ENCODE measurements at places on chromosomes 4 and X. TPM values are rescaled to one million over a fixed set of nuclear protein-coding genes. Genes with fewer than 3 reads are reported as not detected.

- DNase-seq: no peak
Observed at GRCh38 chr4:100929758-100930157, 411.9 kb upstream of the EMCN start.

DNA sequence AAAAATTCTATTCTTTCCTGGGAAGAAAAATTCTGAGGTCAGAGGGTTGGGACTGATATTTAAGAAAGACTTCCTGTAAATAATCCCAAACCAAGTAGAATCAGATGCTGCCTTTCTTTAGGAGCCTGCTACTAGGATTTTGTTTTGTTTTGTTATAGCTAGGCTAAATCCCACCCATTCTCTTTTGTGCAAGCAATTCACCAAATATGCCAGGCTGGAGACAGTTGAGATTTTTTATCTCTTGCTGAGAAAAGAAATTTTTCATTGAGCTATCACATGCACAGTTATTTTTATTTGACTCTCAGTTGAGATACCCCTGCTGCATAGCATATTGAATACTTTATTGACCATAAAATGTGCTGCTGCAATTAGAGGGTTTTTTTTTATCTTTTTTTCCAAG is 196.0 kb downstream of the KCNIP4 start:
- no peak for DNase-seq

DNA sequence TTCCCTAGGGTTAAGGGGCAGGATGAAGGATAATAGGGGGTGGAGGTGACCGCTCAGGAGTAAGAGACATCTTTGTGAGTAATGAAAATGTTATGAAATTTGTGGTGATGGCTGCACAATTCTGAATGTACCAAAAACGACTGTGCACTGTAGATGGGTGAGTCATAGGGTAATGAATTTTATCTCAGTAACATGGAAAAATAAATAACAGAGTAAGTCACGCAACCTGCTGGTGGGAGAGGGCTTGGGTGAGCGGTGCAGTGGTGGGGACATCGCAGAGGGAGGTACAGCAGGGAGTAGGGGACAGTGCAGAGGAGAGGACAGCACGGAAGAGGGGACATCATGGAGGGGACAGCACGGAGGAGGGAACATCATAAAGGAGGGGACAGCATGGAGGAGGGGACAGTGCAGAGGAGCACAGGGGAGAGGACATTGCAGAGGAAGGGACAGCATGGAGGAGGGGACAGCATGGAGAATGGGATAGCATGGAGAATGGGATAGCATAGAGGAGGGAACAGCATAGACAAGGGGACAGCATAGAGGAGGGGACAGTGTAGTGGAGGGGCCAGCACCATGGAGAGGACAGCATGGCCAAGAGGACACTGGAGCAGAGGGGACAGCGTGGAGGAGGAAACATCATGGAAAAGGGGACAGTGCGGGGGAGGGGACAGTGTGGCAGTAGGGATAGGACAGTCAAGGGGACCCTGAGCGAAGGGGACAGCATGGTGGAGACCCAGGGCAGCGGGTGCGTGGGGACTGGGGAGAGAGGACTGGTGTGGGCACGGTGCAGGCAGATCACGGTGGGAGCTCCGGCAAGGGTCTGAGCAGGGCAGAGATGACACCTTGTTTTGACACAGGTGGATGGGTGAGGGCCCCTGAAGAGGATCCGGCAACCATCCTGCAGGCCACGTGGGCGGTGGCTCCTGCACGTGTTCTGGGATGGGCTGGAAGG is 68.5 kb upstream of the MXD4 start:
- DNase-seq: peak; percentile 28

- DNase-seq: peak; percentile 8
Observed at GRCh38 chr4:78776729-78777575, 802 bp downstream of the BMP2K start.

GRCh38 chr4:42844422-42845070 is 48.0 kb upstream of the GRXCR1 start:
- no peak for DNase-seq

DNA sequence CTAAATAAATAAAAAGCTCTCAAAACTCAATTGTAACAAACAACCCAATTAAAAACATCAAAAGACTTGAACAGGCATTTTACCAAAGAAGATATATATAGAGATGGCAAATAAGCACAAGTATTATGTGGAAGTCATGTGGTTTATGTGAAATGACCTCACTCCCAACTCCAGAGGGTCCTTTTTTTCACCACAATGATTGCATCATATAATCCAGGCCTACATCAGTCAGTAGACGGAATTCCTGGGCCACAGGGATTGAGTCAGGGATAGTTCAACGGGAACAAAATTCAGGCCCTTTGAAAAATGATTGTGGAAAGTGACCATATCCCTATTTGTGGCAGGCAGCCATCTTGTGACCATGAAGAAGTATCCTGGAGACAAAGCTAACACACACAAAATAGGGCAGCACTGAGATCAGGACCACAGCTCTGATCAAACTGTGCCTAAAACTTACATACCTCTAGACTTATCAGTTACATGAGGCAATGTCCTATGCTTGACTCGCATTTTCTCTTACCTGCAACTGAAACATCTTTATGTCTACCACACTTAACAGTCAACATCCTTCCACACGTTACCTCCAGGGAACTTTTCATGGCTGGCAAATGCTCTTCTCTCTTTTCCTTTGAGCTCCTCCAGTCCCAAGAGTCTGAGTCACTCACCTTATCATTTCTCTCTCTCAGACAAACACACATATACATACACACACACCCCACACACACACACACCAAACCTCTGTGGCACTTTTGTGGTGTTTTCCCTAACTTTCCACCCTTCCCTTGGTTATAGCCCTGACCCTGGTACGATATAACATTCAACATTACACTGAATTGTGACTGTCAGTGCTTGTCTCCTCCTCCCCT is 113.5 kb downstream of the PHF8 start:
- peak; percentile 27 for DNase-seq

DNA sequence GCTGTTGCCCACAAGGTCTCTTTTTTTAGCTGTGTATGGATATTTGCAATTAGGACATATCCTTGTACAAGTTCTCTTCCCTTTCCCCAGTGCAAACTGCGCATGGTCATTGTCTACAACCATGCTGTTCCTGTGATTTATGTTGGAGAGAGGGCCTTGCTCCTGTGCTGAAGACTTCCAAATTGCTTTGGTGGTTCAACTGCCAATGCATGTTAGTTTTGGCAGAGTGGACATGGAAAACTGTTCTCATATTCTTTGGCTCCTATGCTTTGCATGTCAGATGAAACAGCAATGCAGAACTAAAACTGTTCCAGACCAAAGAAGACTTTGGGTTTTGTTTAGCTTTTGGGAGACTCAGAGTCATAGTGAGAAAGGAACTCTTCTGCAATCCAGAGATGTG is 148.8 kb upstream of the EDNRA start:
- DNase-seq: no peak

DNA sequence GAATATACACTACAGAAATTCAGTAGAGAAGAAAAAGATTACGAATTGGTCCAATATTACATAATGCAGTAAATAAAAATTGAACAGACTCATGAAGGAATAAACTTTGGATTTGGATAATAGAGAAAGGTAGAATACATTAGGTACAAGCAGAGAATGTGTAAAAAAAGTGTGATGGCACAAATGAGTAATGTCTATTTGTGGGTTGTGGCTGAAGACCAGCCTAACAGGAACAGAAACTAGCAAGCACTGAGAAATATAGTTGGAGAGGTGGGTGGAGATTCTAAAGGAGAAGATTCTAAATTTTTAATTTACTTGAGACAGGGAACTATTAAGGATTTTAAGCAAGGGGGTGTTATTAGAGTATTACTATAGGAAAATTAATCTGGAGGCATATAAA is 15.2 kb upstream of the CLOCK start:
- DNase-seq: no peak

- DNase-seq: no peak
Observed at GRCh38 chrX:3216581-3217180, 129.8 kb downstream of the MXRA5 start.

GRCh38 chr4:171602638-171603355 is 210.4 kb upstream of the GALNTL6 start:
- DNase-seq: no peak

- DNase-seq: no peak
Observed at GRCh38 chr4:7768736-7769135, 170.9 kb downstream of the AFAP1 start.

CC2D2A gene
- total RNA-seq: 33.2 TPM

MTNR1A gene
- not detected for total RNA-seq

CTAG2 gene
- 1.0 TPM for total RNA-seq

SPANXA1 gene
- total RNA-seq: 0.43 TPM

XAGE2 gene
- total RNA-seq: not detected

MID1 gene
- total RNA-seq: 35.0 TPM
